Eye (tissue), 1 donor: ENCODE measurements at places on chromosomes 2 and 18.

DNA sequence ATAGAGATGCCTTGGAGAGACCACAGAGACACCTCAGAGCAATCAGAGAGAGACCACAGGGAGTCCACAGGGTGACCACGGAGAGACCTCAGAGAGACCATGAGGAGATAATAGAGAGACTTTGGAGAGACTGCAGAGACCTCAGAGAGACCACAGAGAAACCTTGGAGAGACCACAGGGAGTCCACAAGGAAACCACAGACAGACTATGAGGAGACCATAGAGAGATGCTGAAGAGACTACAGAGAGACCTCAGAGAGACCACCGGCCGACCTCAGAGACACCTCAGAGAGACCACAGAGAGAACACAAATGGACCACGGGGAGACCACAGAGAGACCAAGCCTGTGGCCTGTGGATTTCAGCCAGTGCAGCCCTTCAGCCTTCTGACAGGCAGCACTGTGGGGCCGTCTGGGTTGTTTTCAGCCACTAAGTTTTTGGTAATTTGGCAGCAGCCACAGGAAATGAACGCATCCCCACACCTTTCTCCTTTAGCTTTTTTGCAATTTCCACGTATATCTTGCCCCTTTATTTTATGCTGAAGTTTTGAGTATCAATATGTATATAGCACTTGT, 11.4 kb upstream of the TMEM18 start:
- no peak for DNase-seq

- peak; percentile 50 for DNase-seq
These were observed 2.6 kb downstream of the ADCYAP1 start for GRCh38 chr18:907115-907884.

DNA sequence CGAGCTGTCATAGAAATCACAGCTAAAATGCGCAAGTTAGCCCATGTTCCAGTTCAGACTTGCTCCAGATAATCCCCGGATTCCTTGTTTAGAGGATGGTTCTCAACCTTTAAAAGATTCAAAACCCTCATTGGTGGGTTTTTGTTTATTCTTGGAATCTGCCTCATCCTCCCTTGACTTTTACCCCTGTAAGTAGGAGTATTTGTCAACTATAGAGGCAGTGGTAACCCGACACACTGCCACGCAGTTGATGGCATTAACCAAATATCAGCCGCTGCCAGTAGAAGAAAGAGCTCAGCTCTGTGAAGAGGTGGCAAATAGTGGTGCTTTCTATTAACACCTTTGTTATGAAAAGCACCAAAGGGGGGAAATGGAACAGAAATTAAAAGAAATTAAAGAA, 40.4 kb upstream of the SELENOI start:
- DNase-seq: no peak

- DNase-seq: no peak
These were observed 1.8 kb downstream of the ONECUT2 start for GRCh38 chr18:57436965-57437333.

DNA sequence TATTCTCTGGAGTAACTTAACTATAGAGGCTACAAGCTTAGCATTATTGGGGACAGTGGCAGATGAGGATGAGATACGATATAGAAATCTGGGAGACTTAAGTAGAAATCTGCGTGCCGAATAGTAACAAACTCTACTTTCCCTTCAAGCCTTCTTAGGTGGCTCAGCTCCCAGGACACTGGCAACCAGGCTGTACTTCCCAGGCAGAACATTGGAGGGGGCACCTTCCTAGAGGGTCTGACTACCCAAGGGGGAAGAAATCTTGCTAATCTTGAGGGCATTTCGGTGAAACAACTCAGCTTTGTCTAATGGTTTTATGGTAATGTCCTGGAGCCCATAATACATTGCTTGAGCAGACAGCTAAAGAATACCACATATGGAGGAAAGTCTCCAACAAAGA, 126.2 kb upstream of the DTNA start:
- no peak for DNase-seq

DNA sequence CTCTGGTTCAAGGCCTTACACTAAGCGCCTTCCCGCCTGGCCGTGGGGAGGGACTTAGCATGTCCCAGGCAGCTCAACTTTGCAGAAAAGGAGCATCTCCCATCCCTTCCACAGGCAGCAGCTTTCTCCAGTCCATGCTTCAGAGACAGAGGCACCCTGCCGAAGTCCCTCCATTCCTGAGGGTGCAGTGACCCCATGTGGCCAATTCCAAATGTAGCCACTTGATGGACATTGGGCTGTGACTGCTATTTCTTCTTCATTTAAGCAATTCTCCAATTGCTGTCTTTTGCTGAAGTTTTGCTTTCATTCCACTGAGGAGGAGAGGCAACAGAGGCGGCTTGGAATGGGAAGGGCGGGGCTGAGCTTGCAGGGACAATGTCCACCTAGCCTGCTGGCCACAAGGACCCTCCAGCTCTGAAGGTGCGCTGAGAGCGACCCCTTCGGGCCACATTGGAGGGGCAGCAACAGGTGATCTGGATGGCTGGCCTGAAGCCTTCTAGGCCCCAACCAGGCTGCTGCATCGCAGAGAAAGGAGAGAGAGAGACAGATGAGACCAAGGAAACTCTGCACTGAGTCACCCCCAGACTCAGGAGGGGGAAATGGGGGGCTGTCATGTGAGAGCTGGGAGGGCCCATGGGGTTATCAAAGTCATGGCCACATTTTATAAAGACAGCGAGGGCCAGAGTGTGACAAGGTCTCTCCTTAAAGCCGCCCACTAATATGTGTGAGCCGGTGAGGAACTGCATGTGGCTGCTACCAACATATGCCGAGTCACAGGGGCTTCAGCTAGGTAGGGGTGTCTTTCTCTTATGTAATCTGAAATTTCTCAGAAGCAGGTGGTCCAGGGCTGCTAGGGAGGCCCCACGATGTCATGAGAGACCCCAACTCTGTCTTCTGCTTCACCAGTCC, 61.3 kb downstream of the LONRF2 start:
- peak; percentile 93 for DNase-seq

GRCh38 chr2:159202568-159203071, 83.9 kb downstream of the WDSUB1 start:
- DNase-seq: peak; percentile 41
